ENCODE measurements at places on chromosomes 12 and 14. TPM values are rescaled to one million over a fixed set of nuclear protein-coding genes. Genes with fewer than 3 reads are reported as not detected.

DNA sequence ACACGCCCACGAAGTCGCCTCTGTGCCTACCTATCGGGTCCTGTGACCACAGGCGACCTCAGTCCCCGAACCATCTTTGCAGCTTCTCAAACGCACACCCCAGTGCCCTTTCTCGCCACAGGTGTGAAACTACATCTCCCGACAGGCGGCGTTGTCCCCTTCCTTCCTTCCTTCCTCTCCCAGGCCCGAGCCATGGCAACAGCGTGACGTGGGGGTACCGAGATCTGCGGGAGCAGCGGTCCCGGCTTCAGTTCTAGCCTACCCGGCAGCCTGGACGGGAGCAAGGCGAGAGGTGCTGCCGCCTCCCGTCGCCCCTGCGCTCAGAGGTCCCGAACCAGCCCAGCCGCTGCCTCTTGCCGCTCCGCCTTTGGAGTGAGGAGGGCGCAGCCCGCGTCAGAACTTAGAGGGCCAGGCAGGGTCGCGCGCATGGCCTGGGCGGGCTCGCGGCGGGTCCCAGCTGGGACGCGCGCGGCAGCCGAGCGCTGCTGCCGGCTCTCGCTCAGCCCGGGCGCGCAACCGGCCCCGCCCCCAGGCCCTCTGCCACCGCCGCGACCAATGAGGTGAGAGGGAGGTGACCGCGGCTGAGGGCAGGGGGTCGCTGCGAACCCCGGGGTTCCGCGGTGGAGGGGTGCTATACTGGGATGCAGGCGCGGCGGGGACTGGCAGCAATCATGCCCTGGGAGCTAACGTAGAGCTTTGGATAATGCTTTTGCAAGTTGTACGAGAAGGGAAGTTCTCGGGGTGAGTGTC lies at the start of gene COQ10A:
Gene COQ10A, plus strand, starts transcription at position 250 of the 750 bp plus-strand sequence. Its CDS starts 177 bp downstream, at position 427.
- DNase-seq = peak; percentile 91

SLC2A14 gene
- 1.1 TPM for total RNA-seq

POTEG gene
- total RNA-seq = not detected

DNA sequence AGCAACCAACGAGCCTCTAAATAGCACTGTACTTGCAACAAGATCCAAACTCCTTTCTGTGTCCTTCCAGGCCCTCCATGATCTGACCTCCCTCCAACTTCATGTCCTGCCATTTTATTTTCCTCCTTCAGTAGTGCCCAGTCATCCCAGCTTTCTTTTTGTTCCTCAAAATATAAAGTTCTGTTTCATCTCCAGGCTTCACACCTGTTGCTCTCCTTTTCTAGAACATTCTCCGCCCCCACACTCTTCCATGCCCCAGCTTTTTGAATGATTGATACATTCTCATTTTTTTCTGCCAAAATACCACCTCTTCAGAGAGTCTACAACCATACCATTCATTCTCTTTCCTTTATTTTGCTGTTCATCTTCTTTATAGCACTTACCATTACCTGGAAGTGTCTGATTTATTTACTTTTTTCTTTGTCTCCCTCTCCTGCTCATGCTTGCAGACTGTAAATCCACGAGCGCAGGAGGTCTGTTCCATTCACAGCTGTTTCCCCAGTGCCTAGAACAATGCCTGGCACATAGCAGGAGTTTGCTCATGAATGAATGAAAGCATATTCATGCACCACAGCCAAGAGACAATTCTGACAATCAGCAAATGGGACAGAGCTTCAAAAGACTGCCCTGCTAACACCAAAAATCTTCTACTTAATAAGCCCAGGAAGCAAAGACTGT lies 296.4 kb downstream of the RPAP3 start:
- no peak for DNase-seq

APEX1 gene
- total RNA-seq = 129 TPM

All from mucosa of gallbladder (tissue), 1 donor.